ENCODE measurements at places on chromosomes 16 and 17. TPM values are rescaled to one million over a fixed set of nuclear protein-coding genes. Genes with fewer than 3 reads are reported as not detected.

DNA sequence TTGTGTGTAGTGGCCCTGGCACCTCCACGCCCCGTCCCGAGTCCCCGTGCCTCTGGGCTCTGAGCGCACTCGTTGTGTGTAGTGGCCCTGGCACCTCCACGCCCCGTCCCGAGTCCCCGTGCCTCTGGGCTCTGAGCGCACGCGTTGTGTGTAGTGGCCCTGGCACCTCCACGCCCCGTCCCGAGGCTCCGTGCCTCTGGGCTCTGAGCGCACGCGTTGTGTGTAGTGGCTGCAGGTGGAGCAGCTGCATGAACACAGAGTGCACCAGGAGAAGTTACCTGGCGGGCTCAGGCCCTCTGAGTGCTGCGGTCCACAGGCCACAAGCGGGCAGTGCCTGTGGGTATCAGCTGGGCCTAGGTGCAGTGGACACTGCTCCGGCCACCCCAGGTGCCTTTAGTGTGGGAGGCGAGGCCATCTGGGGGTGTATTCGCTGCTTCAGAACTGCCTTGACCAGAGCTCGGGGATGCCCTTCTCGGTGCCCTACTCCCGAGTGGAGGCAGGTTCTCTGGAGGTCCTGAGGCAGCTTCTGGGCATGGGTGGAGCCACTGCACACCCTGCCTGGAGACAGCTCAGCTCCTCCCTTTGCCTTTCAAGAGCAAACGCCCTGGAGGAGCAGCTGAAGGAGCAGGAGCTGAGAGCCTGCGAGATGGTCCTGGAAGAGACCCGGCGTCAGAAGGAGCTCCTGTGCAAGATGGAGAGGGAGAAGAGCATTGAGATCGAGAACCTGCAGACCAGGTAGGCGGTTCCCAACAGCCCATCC, 17.3 kb upstream of the CAPN15 start:
- H3K36me3 ChIP-seq = no peaks in the 10 kb centered on the region

- H3K4me3 ChIP-seq = no peak overlapping the region
- H3K27me3 ChIP-seq = no peaks in the 10 kb centered on the region
- H3K36me3 ChIP-seq = no peaks in the 10 kb centered on the region
- peaks cover 31% of the 10 kb centered on the region for H3K4me1 ChIP-seq
- H3K27ac ChIP-seq = no peak overlapping the region
Observed at GRCh38 chr17:50903604-50904517, 37.7 kb upstream of the TOB1 start.

DNA sequence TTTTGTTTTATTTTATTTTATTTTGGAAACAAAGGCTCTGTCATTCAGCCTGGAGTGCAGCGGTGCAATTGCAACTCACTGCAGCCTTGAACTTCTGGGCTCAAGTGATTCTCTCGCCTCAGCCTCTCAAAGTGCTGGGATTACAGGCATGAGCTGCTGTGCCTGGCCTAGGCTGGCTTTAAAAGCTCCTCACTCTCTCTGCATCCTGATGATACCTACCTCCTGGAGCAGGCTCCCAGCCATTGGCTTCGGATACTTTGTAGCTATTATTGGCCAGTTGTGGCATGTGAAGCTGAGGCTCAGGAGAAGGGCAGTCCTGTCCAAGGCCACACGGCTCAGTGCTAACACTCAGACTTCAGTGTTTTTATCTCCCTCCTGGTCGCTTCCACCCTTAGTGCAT, 158.0 kb downstream of the SEC14L1 start:
- no peaks in the 10 kb centered on the region for H3K36me3 ChIP-seq
- no peak overlapping the region for H3K27ac ChIP-seq
- no peak overlapping the region for H3K4me3 ChIP-seq
- DNase-seq = no peak
- H3K4me1 ChIP-seq = no peaks in the 10 kb centered on the region
- H3K27me3 ChIP-seq = peaks cover 11% of the 10 kb centered on the region

GRCh38 chr17:77281904-77282367, 141.2 kb downstream of the SEC14L1 start:
- H3K4me3 ChIP-seq = peak overlapping the region; percentile 66
- peak; percentile 63 for DNase-seq
- H3K27ac ChIP-seq = peak overlapping the region; percentile 67
- H3K4me1 ChIP-seq = peaks cover 17% of the 10 kb centered on the region
- peaks cover 47% of the 10 kb centered on the region for H3K27me3 ChIP-seq
- H3K36me3 ChIP-seq = no peaks in the 10 kb centered on the region

DNA sequence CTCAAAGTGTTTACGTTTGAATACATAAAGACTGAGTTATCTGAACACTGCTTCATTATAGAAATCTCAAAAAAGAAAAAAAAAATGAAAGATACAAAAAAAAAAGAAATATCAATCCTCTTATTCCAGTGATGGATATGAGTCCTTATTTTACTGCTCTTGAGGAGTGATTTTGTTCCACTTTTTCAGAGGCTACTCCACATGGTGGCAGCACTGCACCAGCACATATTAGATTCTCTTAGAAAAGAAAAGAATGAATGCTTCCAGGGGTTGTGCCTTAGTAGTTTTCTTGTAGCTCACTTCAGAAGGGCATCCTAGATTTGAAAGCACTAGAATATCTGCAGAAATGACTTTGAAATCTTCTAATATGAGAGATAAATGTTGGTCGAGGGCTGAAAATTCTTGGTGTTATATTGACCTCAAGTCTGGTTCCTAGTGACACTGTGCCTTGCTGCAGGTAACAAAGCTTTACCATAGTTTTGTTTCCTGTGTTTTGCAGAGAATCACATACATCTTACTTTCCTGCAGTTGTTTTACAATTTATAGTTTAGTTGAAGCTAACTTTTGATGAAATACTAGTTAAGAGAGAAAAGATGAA, 25.9 kb downstream of the AP2B1 start:
- no peak overlapping the region for H3K27ac ChIP-seq
- peaks cover 37% of the 10 kb centered on the region for H3K36me3 ChIP-seq
- peak; percentile 79 for DNase-seq
- H3K4me1 ChIP-seq = peaks cover 3% of the 10 kb centered on the region
- H3K27me3 ChIP-seq = no peaks in the 10 kb centered on the region
- no peak overlapping the region for H3K4me3 ChIP-seq

DNA sequence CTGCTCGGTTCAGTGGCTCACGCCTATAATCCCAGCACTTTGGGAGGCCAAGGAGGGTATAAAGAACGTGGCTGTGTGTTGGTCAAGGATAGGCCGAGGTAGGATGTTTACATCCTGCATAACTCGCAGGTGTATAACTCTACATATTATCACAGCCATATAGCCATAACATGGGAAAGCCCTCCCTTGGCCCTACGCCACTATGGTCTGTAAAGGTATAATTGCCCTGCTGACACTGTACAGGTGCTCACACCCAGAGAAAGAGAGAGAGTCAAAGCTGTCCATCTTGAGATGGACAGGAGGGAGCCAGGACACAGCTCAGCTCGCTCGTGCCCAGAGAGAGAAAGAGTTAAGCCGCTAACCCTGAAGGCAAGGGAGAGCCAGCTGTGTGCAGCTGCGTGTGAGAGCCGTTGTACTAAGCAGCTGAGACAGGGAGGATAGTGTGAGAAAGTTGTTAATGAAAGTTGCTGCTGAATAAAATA, 30.4 kb upstream of the DHX8 start:
- no peak overlapping the region for H3K4me3 ChIP-seq
- no peaks in the 10 kb centered on the region for H3K36me3 ChIP-seq
- no peak overlapping the region for H3K27ac ChIP-seq
- peaks cover 5% of the 10 kb centered on the region for H3K4me1 ChIP-seq
- peaks cover 19% of the 10 kb centered on the region for H3K27me3 ChIP-seq
- no peak for DNase-seq

DNA sequence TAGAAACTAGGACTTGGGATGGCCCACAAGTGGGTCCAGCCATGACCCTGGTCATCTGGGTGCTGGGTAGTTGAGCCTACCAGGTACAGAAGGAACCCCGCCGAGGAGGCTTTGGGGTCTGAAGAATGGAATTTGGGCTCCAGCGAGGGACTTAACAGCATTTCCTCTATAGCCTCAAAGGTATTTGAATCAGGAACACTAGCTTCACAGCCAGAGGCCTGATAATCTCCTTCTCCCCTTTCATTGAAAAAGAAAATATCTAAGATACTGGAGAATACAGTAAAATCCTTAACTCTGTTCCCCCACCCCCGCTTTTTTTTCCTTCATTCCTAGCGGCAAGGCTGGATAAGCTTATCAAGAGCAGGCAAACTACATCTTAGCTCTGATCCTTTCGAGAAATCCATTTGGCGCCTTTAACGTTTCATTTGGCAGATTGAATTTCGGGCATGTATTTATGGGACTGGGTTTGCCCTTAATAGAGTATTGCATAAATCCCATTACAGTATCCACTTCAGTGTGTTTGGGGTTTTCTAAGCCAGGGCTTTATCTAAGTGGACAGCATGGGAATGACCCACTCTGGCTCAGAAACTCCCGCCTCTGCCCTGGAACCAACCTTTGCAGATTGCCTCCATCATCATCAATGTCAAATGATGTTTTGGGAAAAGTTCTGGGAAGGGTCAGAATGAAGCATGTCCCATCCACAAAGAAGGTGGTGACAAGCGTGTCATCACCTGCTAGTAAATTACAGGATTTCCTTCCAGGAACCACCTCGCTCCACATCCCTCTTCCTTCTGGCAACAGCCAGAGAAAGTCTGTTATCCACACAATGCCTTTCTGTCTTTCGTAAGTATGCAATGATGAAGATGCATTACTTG, 36.9 kb downstream of the XYLT1 start:
- peaks cover 55% of the 10 kb centered on the region for H3K36me3 ChIP-seq
- no peak overlapping the region for H3K27ac ChIP-seq
- H3K4me3 ChIP-seq = no peak overlapping the region
- H3K4me1 ChIP-seq = peaks cover 24% of the 10 kb centered on the region

GRCh38 chr17:8354236-8354635, 14.6 kb downstream of the ODF4 start:
- no peak overlapping the region for H3K27ac ChIP-seq
- no peaks in the 10 kb centered on the region for H3K36me3 ChIP-seq
- peaks cover 4% of the 10 kb centered on the region for H3K27me3 ChIP-seq

DNA sequence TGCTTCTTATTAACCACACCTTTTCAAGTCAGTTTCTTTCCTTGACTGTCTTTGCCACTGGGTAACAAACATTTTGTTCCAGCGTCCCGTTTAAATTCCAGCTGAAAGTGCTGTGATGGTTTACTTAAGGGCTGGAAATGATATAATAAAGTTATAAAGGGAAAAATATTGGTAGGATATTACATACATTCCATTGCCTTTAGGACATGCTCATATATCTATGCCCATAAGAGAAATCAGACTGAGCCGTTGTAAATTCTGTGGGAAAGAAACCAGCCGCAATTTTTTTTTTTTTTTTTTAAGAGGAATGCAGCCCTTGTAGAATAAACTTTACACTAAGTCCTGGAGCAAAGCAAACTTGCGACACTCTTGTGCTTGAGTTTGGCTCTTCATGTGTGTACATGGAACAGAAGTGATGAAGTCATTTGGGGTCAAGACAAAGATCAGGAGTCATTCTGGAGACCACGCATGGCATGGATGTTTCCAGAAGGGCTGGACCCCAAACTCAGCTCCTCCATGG, 210.9 kb downstream of the XYLT1 start:
- no peak overlapping the region for H3K27ac ChIP-seq
- H3K4me3 ChIP-seq = no peak overlapping the region
- peaks cover 25% of the 10 kb centered on the region for H3K4me1 ChIP-seq
- no peak for DNase-seq
- peaks cover 29% of the 10 kb centered on the region for H3K36me3 ChIP-seq

- H3K4me1 ChIP-seq = peaks cover 9% of the 10 kb centered on the region
- no peak overlapping the region for H3K4me3 ChIP-seq
- DNase-seq = no peak
- H3K27ac ChIP-seq = no peak overlapping the region
Observed at GRCh38 chr17:74555427-74555940, 9.6 kb upstream of the CD300C start.

DNA sequence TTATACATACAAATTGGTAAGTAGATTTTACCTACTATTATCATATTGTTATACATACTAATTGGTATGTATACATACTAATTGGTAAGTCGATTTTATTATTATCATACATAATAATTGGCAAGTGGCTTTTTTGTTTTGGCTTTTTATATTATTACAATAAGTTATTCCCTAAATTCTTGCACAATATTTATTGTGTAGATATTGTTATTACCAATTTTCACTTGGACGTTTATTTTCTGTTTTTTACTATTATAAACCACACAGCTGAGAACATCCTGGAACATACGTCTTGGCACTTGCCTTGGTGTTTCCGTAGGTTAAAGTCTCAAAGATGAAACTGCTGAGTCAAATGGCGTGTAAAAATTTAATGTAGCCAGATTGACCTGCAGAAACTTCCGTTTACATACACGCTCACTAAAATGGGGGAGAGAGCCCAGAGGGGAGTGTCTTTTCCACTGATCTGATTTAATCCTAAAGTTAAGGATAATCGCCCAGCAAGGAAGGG, 18.9 kb downstream of the GNGT2 start:
- peak overlapping the region; percentile 95 for H3K4me3 ChIP-seq
- H3K27ac ChIP-seq = peak overlapping the region; percentile 99
- no peak for DNase-seq
- H3K36me3 ChIP-seq = peaks cover 4% of the 10 kb centered on the region

DNA sequence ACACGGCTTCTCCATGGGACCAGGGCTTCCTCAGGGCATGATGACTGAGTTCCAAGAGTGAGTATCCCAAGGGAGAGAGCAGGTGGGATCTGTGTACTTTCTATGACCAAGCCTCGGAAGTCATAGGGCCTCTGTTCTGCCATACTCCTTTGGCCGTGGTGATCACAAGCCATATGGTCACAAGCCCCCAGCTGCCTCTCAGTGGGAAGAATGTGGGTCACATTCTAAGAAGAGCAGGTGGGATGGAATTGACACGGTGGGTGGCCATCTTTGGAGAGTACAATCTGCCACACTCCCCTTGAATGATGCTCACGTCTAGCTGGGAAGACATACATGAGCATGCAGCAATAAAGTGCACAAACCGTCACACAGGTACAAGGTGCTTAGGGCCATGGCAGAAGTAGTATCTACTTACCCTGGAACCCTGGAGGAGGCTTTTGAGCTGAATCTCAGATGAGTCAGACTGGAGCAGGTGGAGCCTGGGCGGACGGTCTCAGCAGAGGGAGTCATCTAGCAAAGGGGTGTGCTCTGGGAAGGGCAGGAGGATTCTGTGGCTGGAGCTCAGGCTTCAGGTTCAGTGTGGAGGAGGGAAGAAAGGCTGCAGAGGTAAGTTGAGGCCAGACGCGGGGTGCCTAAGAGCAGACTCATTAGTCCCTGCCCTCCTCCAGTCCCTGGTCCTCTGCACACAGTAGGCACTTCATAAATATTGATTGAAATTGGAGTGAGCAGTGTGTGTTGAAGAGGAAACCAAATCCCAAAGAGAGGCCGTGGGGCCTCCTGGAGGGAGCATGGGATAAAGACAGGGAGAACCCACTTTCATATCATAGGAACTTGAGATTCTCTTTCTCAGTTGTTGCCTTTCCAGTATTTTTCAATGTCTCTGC, 26.6 kb downstream of the GOSR2 start:
- no peak overlapping the region for H3K4me3 ChIP-seq
- DNase-seq = no peak
- no peaks in the 10 kb centered on the region for H3K4me1 ChIP-seq
- H3K36me3 ChIP-seq = no peaks in the 10 kb centered on the region

Gene HBQ1
- 1.6 TPM for total RNA-seq

Gene GP1BA
- not detected for total RNA-seq

Gene RPTOR
- 68.2 TPM for total RNA-seq

Gene UMOD
- total RNA-seq = not detected

Gene KRT25
- total RNA-seq = not detected

Gene CHRNE
- 0.42 TPM for total RNA-seq

All from activated CD4-positive, alpha-beta T cell treated with anti-CD3 and anti-CD28 coated beads, Interleukin-2, amount 10 ng/mL, durations not matched to agents 24 days and 14 days (primary cell).